ENCODE measurements at places on chromosomes 11 and 22.

DNA sequence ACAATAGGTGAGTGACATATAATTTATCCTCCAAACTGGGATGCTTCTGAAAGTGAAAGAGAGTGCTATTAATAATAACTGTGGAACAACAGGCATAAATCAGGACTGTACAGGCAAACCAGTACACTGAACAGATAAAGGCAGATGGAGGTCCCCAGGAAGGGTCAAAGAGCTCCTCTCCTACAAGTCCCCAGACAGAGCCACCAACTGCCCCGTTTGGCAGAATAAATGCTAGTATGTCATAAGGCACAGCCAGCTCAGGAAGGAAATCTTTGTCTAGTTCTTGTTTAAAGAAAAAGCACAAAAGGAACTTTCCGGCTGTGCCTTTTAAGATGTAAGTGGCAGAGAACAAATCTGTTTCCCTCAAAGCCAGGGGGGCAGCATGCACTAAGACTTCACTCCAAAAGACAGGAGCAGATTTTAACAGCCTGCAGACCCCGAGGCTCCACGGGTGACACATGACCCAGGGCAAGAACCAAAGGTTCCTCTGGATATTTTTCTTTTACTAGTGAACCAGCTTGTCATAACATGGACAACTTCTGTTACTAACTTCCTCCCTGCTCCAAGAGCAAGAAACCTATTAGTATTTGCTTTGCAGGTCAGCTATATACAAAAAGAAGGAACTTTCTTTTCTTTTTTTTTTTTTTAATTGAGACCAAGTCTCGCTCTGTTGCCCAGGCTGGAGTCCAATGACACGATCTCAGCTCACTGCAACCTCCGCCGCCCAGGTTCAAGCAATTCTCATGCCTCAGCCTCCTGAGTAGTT lies 50.2 kb downstream of the MYH9 start:
- no peak for DNase-seq

GRCh38 chr11:31786996-31787685 lies 24.0 kb downstream of the PAX6 start:
- DNase-seq = no peak

DNA sequence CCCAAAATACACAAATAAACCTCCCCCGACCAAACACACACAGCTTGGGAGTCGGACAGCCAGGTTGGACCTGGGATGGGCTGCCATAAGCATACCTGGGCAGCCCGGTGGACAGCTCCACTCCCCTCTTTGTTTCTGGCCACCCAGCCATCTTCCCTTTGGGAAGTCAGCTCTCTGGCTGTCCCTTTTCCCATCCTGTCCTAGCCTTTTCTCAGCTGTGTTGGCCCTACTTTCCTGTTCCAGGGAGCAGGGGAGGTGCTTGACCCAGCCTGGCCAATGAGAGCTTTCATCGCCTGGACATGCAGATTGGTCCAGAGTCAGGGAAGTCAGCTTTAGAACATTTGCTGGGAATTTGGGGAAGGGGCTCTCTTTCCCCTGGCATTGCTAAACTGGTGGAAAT lies 68.7 kb upstream of the NECTIN1 start:
- DNase-seq = no peak

DNA sequence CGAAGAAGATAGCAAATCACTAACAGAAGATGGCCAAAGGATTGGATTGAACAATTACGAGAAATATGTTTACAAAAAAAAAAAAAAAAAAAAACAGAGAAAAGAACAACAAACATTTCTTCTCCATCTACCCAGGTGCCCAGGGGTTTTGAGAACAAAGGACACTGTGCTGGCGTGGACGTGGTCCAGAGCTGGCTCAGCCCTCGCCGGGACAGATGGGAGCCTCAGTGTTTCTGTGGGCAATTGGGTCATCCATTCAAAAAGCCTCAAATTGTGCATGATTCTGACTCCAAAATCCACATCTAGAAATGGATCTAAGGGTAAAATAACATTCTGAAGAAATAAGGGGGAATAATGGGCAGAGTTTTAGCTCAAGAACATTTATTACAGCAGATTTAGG lies 63.1 kb downstream of the DHCR7 start:
- no peak for DNase-seq

DNA sequence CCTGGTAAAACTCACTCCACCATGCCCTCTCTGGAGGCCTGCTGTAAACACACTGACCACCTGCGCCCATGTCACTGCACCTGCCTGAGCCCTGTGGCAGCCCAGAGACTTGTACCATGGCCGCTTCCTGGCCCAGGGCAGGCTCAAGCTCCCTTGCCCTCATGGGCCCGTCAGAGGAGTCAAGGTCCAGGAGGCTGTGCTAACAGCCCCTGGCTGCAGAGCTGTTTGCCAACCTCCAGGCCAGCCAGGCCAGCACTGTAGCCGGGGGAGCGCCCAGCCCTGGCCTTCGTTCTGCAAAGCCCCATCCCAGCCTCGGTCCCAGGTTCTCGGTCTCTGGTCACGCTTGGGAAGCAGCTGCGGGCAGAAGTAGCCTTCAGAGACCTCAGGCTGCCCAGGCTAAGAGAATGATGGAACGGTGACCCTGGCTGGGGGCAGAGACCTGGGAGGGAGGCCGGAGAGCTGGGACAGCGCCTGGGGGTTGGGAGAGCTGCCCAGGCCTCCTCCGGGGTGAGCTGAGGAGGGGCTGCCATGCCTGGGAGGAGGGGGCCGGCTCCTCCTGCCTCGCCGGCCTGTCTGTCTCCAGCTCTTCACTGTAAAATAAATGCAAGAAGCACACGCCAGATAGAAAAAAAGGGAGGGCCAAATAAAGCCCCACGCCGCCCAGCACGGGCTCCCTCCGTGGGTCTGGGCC lies 11.9 kb upstream of the TCF20 start:
- no peak for DNase-seq

All from CD4-positive, alpha-beta T cell treated with Interleukin-21 for 1 hour (primary cell).